Esophagus muscularis mucosa (tissue), 4 donors: ENCODE measurements at places on chromosomes 2 and 18.

GRCh38 chr18:13173578-13174145 is 44.9 kb upstream of the LDLRAD4 start:
- H3K27me3 ChIP-seq, result no peaks in the 10 kb centered on the region
- DNase-seq, result no peak
- no peak overlapping the region for H3K4me3 ChIP-seq
- no peaks in the 10 kb centered on the region for H3K36me3 ChIP-seq
- H3K27ac ChIP-seq, result no peak overlapping the region
- H3K4me1 ChIP-seq, result no peaks in the 10 kb centered on the region

DNA sequence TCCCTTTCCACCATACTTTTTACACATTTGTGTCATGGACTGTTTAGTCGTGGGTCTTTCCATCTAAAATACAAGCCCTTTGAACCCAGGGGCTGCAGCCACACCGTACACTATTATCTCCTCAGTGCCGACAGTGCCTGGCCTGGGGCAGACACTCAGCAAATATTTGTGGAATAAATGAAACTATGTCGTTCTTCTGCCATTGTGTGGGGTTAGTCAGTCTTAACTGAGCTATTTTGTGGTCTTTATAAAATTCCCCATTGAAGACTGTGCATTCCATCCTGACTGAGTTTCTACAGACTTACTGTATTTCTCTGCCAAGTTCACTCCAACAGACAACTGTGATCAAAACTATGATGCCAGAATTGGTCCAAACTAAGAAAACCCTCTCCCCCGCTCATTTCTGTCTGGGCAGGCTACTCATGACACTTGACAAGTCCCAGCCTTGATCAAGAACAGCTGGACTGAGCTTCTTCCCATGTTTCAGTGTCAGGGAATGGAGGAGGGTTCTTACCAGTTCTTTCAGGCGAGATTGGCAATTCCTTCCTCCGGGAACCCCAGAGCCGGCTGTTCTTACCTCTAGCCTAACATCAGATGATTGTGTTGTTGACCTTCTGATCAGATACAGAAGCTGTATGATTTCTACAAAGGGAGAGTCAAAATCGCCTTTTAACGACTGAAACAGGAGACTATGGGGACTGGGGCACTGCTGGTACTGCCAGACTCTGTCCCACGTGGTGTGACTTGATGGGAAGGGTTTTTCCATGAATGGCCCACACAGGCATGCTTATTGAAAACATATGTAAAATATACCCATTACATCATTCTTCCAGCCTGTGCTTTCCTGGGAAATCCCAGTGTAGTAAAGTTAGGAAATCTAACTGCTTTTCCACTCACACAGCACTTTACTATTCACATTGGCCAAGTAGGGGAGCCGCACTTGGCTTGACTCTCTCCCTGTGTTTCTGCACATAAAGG is 77.4 kb upstream of the NPAS2 start:
- no peak overlapping the region for H3K4me3 ChIP-seq
- peak; percentile 91 for DNase-seq
- H3K27ac ChIP-seq, result peak overlapping the region; percentile 54
- H3K36me3 ChIP-seq, result no peaks in the 10 kb centered on the region

DNA sequence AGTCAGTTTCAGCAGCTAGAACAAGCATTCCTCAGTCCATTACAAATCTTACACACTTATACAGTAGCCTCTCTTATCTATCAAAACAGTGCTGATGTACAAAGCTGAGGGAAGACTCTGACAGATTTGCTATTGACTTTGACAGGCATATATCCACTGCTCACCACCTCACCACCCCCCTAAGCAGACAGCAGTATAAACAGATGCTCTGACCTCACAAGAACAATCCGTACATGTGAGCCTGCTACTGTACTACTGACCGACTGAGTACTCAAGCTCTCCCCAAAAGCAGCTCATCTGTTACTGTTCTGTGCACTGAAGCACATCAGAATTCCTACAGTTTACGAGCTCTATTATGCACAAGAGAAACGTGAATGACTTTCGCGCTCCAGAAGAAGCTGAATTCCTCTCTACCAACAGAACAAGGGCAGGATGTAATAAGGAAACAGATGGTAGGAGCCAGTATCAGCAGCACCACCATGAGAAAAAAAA is 95.6 kb upstream of the PDE1A start:
- H3K4me1 ChIP-seq, result peaks cover 16% of the 10 kb centered on the region
- H3K27me3 ChIP-seq, result no peaks in the 10 kb centered on the region
- no peaks in the 10 kb centered on the region for H3K36me3 ChIP-seq
- no peak overlapping the region for H3K27ac ChIP-seq
- DNase-seq, result no peak
- peak overlapping the region; percentile 34 for H3K4me3 ChIP-seq

DNA sequence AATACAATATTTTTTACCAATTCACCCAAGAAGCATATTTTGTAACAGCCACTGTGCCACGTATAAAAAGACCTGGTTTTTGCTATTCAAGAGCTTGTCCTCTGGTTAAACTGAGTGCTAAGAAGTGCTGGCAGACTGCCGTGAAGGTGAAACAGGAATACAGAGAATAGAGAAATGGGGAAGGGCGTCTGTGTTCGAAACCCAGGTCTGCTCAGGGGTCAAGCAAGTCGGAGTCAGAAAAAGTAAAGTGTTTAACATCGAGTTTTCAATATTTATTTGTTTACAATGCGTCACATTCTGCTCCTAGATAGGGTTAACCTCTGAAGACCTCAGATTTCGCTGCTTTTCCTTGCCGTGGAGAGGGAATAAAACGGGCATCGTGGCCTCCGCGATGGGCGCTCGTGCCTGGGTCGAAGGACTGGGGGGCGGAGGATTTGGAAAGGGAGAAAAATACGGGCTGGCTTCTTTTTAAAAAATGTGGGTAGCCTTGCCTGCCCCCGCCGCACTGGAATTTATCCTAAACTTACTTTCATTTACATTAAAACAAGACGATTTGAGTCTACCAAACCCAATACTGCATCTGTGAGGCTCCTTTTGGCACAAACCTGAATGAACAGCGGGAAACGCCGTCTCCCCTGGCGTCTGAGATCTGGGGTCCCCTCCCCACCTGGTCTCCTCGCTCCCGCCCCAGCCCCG is 1.1 kb upstream of the SNTG2 start:
- peaks cover 20% of the 10 kb centered on the region for H3K4me1 ChIP-seq
- peak overlapping the region; percentile 48 for H3K27ac ChIP-seq

DNA sequence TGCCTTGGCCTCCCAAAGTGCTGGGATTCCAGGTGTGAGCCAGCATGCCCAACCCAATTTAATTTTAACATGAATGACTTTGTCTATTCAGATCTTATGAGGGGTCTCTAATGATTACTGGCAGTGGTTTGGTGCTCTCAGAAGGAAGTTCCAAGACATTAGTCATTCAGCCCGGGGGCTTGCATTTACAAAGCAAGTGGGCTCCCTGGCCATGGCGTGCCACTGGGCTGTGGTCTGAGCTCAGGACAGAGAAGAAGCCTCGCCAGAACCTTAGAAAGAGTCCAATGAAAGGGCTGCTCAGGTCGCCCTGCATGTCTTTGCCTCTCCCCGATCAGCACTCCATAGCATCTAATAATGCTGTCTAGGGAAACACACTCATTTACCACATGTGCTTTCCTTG is 182.6 kb upstream of the CHAC2 start:
- H3K27me3 ChIP-seq, result no peaks in the 10 kb centered on the region
- H3K27ac ChIP-seq, result no peak overlapping the region
- no peaks in the 10 kb centered on the region for H3K4me1 ChIP-seq
- DNase-seq, result no peak

GRCh38 chr2:203814661-203815540 is 52.7 kb upstream of the CTLA4 start:
- no peaks in the 10 kb centered on the region for H3K36me3 ChIP-seq
- no peak overlapping the region for H3K4me3 ChIP-seq
- peaks cover 6% of the 10 kb centered on the region for H3K4me1 ChIP-seq

- DNase-seq, result no peak
- H3K4me1 ChIP-seq, result no peaks in the 10 kb centered on the region
- no peak overlapping the region for H3K27ac ChIP-seq
Measured at GRCh38 chr18:21298351-21298750, 56.3 kb downstream of the GREB1L start.

GRCh38 chr2:216165711-216166110 is 56.6 kb downstream of the XRCC5 start:
- no peak overlapping the region for H3K27ac ChIP-seq
- no peaks in the 10 kb centered on the region for H3K27me3 ChIP-seq
- no peak overlapping the region for H3K4me3 ChIP-seq
- H3K4me1 ChIP-seq, result no peaks in the 10 kb centered on the region

DNA sequence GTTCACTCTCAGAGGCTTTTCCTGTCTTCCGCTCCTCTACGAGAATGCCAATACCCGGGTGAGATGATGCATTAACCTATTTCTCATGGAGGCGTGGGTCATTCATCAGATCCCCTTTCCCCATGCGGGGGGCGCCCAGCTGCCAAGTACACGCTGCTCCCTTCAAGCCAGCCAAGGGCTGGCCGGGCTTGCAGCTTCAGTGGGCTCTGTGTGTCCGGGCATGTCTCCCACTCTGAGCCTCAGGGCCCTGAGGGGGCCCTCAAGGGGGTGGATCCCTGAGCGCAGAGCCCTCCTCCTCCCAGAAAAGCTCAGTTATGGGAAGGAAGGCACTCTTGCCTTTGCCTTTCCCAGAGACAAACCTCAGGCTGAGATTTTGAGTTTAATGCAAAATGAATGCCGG is 431.8 kb upstream of the MYT1L start:
- no peak for DNase-seq
- no peak overlapping the region for H3K27ac ChIP-seq

DNA sequence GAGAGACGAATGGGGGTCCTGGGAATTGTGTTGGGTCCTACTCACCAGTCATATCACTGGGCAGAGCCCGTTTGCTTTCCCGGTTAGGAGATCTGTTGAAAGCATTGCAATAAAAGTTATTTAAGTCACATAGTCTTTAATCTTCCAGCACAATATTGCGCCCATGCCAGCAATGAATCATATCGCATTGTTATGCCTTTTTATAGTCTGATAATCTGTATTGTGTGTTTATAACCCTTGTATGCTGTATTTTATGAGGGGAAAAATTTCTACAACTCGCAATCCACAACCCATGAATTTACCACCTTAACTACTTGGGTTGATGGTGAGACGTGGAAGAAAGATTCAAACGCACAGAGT is 211.9 kb upstream of the SMIM21 start:
- no peak overlapping the region for H3K27ac ChIP-seq
- no peaks in the 10 kb centered on the region for H3K36me3 ChIP-seq
- DNase-seq, result no peak
- H3K4me3 ChIP-seq, result no peak overlapping the region
- no peaks in the 10 kb centered on the region for H3K27me3 ChIP-seq

GRCh38 chr2:144414324-144414845 is 105.5 kb downstream of the ZEB2 start:
- peak overlapping the region; percentile 37 for H3K27ac ChIP-seq
- H3K4me1 ChIP-seq, result peaks cover 8% of the 10 kb centered on the region
- H3K27me3 ChIP-seq, result no peaks in the 10 kb centered on the region
- no peaks in the 10 kb centered on the region for H3K36me3 ChIP-seq
- H3K4me3 ChIP-seq, result no peak overlapping the region

DNA sequence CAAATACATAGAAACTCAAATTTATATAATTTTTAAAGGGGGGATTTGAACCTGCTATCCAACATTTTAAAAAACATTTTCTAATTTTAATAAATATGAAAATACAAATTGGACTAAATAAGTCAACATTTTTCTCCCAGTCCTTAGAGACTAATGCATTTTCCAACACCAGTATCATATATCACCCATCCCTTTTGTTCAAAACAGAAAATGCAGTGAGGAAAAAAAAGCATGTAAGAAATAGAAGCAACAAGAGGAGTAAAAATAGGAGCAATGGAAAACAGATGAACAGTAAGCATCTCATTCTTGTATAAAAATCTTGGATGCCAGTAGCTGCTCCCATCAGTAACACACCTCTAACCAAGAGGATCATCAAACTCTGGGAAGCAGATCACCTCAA is 25.5 kb downstream of the KLF7 start:
- peaks cover 94% of the 10 kb centered on the region for H3K4me1 ChIP-seq
- H3K27ac ChIP-seq, result peak overlapping the region; percentile 83
- no peaks in the 10 kb centered on the region for H3K36me3 ChIP-seq
- H3K27me3 ChIP-seq, result no peaks in the 10 kb centered on the region

DNA sequence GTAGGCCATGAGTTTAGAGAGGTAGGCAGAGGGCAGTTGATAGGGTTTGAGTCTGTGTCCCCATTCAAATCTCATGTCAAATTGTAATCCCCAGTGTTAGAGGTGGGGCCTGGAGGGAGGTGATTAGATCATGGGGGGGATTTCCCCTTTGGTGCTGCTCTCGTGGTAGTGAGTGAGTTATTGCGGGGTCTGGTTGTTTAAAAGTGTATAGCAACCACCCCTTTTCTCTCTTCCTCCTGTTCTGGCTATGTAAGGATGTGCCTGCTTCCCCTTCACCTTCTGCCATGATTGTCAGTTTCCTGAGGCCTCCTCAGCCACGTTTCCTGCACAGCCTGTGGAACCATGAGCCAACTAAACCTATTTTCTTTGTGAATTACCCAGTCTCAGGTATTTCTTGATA is 25.5 kb downstream of the MARCHF4 start:
- peaks cover under 1% of the 10 kb centered on the region for H3K4me1 ChIP-seq
- peak; percentile 39 for DNase-seq
- H3K27ac ChIP-seq, result no peak overlapping the region
- no peaks in the 10 kb centered on the region for H3K36me3 ChIP-seq

GRCh38 chr2:34738691-34739090 is 1139.6 kb upstream of the FAM98A start:
- no peak for DNase-seq
- no peaks in the 10 kb centered on the region for H3K27me3 ChIP-seq
- no peak overlapping the region for H3K4me3 ChIP-seq
- no peak overlapping the region for H3K27ac ChIP-seq
- no peaks in the 10 kb centered on the region for H3K4me1 ChIP-seq

GRCh38 chr2:38600242-38600891 is 2.4 kb downstream of the HNRNPLL start:
- no peaks in the 10 kb centered on the region for H3K27me3 ChIP-seq
- H3K36me3 ChIP-seq, result no peaks in the 10 kb centered on the region
- peaks cover 38% of the 10 kb centered on the region for H3K4me1 ChIP-seq
- H3K27ac ChIP-seq, result peak overlapping the region; percentile 100
- DNase-seq, result no peak

DNA sequence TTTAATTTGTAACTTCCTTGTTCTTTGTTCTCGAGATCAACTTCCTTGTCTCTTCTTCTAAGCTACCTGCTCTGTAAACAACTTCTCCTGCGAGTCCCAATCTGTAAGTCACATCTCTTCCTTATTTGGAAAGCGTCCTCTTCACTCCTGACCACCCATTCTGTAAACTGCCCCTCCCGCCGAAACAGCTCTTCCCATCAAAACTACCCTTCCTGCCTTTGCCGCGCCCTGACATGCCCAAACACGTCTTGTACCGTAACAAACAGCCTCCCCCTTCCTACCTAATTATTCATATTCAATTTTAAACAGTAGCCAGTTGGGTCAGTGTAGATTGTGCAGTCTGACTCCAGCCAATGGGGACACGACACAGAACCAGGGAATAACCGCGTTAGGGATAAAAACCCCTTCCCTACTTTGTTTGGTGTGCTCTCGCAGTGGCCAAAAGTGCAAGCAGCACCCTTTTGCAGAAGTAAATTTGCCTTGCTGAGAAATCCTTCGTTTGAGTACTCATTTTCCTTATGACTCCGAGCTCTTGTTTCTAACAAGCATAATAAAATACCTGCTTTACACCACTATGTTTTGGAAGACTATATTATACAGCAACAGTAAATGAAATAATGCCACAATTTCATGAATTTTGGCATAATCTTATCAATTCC is 39.8 kb downstream of the PIAS2 start:
- no peaks in the 10 kb centered on the region for H3K4me1 ChIP-seq
- H3K27ac ChIP-seq, result no peak overlapping the region
- H3K36me3 ChIP-seq, result no peaks in the 10 kb centered on the region
- no peak for DNase-seq
- H3K27me3 ChIP-seq, result no peaks in the 10 kb centered on the region

GRCh38 chr2:88187038-88187676 is 17.0 kb downstream of the THNSL2 start:
- no peaks in the 10 kb centered on the region for H3K36me3 ChIP-seq
- no peak overlapping the region for H3K27ac ChIP-seq
- no peaks in the 10 kb centered on the region for H3K4me1 ChIP-seq
- no peak overlapping the region for H3K4me3 ChIP-seq
- no peaks in the 10 kb centered on the region for H3K27me3 ChIP-seq
